ENCODE measurements at places on chromosomes 4 and X.

GRCh38 chr4:121829511-121829910 lies 5.8 kb upstream of the CCNA2 start:
- DNase-seq = no peak

- no peak for DNase-seq
Observed at GRCh38 chr4:105586638-105587328, 34.4 kb downstream of the ARHGEF38 start.

DNA sequence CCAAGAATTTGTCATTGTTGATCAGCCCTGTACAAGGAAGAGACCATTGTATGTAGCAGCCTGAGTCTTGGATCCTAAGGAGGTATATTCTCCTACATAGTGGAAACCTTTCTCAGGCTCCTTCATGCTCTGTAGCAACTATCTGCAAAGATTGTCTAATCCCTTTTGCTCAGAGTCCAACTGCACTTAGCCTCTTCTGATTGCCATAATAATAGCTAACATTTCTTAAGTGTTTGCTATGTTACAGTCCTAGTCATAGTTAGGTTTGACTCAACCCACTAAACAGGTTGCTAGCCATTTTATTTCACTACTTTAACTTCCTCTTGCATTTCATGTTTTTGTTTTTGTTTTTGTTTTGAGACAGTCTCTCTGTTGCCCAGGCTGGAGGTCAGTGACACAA lies 50.8 kb upstream of the SLC16A2 start:
- DNase-seq = no peak

GRCh38 chr4:8832113-8832915 lies 39.3 kb downstream of the HMX1 start:
- DNase-seq = no peak

- DNase-seq = no peak
Observed at GRCh38 chrX:46850771-46851170, 13.9 kb downstream of the RP2 start.

DNA sequence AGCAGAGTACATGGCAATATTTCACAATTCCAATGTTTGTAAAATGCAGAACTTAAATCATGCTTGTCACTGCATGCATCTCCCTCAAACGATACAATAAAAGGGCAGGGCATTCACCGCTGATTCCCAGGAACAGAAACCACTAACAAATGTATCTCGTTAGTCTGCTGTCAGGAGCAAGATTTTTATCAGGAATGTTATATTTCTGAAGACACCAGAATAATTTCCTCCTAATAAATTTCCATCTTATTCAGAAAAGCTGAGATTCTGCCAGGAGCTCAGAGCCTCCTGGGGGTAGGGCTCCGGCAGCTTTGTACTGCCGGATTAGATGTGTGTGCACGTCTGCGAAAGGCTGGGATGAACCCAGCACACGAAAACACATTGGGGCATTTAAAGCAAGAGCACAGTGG lies 54.0 kb upstream of the LDB2 start:
- no peak for DNase-seq

- DNase-seq = no peak
Observed at GRCh38 chr4:83029688-83030087, 5.3 kb upstream of the COPS4 start.

- DNase-seq = no peak
Observed at GRCh38 chrX:44997888-44998287, 124.9 kb downstream of the KDM6A start.

DNA sequence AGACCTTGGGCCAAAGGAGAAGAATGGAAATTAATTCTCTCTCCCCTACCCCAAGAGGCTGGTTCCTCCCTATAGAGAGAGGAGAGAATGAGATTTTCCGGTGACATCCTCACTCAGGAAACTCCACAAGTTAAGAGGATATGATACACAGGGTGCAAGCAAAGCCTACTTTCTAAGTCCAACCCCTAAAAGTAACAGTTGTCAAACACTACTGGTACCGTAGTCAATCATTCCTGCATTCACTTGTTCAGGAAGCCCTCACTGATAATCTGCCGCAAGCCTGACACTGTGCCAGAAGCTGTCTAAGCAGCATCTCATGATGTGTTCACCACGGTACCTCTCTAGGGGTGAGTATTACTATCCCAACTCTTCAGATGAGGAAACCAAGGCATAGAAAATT lies 41.7 kb downstream of the KDR start:
- no peak for DNase-seq

Measured in stimulated activated CD4-positive, alpha-beta T cell treated with anti-CD3 and anti-CD28 coated beads, Interleukin-1b, Interleukin-23, amount 100 ng/mL, for 1 hour (primary cell).